ENCODE measurements at places on chromosomes 1 and 21.

DNA sequence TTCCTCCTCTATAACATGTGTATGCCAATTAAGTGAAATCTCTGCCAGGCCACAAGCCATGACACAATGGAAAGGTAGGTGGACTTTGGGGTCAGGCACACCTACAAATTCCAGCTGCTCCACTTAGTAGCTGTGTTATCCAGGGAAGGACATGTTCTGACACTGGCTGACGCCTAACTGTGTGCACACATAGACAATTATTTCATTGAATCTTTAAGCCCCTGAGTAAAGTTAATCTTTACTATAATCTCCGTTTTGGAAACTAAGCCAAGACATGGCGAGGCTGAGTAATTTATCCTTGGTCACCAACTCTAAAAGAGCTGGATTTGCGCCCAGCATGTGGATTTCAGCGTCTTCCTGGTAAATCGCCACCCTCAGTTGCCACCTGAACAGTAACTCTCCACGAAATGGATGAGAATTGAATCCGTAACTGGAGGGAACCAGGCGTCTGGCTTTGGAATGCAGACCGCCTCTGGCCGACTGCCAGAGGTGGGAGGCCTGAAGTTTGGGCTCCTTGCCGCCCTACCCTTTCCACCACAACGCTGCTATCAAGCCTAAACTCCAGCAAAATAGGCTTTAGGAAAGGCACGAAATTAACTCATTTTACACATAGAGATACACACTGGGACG lies 888 bp upstream of the SNRPE start:
- peak overlapping the region; percentile 45 for H3K27ac ChIP-seq
- DNase-seq: no peak
- peaks cover 25% of the 10 kb centered on the region for H3K36me3 ChIP-seq
- H3K4me3 ChIP-seq: peak overlapping the region; percentile 59

DNA sequence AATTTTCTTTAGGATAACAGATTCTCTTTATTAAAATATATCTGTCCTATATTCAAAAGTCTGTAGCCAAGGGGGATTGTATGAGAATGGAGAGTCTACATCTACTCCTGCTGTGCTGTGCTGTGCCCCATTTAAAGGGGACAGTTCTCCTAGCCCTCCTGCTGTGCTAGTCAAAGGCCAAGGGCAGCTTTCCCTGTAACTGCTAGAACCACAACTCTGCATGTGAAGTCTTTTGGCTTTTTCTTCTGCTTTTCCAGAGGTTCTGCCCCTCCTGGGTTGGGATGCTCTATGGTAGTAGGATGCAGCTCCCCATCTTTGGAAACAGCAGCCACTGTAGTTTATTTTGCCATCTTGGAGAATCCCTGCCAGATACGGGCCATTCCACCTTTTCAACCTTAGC lies 197.5 kb upstream of the JUN start:
- no peak overlapping the region for H3K4me3 ChIP-seq
- no peaks in the 10 kb centered on the region for H3K36me3 ChIP-seq
- no peak for DNase-seq
- H3K4me1 ChIP-seq: peaks cover 9% of the 10 kb centered on the region

DNA sequence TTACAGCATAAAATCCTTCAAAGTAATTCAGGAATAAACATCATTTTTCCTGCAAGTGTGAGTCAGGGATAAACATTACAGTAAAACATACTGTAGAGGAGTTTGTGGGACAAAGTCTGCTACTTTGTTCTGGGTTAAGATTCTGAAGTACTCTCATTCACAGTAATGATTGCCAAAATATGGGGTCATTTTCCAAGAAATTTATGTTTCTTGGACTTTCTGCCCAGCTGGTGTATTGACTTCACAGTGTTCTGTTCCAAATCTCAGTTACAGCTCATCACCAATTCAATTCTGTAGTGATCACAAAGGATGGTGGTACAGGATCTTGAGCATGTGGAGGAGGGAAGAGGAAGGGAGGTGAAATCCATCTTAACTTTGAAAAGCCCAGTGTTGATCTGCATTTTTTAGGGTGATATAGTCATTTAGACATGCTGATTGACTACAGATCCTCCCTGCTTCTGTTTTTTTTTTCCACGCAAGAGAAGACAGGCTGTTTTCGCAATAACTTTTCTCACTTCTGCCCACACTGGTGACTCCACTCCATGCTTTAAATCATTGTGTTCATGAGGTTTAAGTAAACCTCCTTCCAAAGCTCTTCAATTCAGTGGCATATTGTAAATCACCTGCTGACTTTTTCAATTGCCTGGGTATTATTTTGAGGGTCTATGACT lies 60.4 kb upstream of the C1orf53 start:
- H3K4me1 ChIP-seq: no peaks in the 10 kb centered on the region
- no peaks in the 10 kb centered on the region for H3K36me3 ChIP-seq
- H3K27me3 ChIP-seq: no peaks in the 10 kb centered on the region
- H3K27ac ChIP-seq: no peak overlapping the region
- H3K4me3 ChIP-seq: no peak overlapping the region

DNA sequence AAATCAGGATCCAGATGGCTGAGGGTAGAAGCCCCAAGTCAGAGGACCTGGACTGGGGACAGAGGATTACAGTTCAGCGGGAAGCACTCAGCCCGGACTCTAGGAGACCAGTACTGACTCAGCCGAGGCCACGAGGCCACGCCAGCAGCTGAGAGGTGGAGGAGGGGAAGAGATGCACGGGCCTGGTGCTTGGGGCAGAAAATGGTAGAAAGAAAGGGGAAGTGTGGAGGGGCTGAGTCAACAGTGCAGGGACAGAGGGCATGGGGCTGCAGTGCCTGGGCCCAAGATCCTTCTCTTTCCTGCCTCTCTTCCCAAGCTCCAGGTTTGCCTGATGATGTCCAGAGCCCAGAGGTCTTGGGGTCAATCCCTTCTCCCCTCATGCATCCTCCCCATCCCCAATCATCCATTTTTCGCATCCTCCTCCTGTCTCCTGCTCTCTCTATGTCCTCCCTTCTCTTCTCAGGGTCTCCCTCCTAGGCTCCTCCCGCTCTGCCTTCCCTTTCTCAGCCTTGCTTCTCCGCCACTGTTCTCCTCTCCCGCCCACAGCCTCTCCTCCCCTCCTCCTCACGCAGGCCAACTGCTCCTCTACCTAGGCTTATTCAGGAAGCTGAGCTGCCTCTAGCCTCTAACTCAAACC lies 7.7 kb downstream of the ARHGEF2 start:
- peaks cover 32% of the 10 kb centered on the region for H3K4me1 ChIP-seq
- no peak for DNase-seq
- peaks cover 85% of the 10 kb centered on the region for H3K36me3 ChIP-seq
- H3K27me3 ChIP-seq: no peaks in the 10 kb centered on the region
- H3K27ac ChIP-seq: 0 out of 2 replicates have a peak overlapping the region, but pooled peaks have one; percentile 33
- no peak overlapping the region for H3K4me3 ChIP-seq

DNA sequence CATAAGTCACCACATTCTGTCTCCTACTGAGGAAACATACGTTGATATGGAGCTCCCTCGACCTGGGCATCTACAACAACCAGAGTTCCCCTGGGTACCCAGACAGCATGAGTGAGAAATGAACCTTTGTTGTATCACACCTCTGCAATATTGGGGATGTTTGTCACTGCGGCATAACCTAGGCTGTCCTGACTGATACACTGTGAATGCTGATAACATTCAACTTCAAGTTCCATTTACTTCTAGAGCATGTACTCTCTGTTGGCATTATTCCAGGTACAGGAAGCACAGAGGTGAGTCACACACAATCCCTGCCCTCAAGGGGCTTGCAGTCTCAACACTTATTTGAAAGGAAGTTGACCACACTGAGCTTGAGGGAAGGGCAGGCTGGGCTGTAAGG lies 65.6 kb downstream of the HTR6 start:
- H3K4me3 ChIP-seq: no peak overlapping the region
- no peak overlapping the region for H3K27ac ChIP-seq
- no peak for DNase-seq
- H3K4me1 ChIP-seq: no peaks in the 10 kb centered on the region
- H3K36me3 ChIP-seq: no peaks in the 10 kb centered on the region

DNA sequence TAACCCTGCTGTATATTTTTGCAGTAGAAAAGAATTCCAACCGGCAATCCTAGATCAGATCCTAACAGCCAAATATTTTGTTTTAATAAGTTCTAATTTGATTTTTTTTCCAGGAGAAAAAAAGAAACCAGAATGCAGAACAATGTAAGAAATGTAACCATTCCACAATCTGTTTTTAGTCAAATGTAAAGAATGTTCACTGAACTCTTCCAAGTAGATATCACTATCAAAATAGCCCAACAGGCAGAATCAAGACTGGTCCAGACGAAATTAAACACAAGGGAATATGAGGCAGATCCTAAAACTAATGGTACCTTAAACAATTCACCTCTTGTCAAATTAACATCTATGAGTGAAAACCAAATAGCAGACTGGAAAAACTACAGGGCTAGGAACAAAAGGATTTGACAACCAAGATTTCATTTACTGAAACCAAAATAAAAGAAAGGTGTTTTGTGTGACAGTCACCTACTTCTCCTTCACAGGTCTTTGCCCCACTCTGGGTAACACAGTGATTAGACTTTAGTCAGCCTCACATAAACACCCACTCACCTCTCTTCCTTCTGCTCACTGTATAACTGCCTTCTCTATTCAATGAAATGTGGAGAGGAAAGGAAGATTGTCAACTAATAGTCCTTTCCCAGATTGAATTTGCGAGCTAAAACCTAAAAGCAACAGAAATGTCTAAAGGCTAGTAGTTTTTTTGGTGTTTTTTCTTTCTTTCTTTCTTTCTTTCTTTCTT lies 137.9 kb downstream of the FAF1 start:
- DNase-seq: no peak
- no peak overlapping the region for H3K4me3 ChIP-seq
- H3K27me3 ChIP-seq: no peaks in the 10 kb centered on the region
- H3K4me1 ChIP-seq: no peaks in the 10 kb centered on the region
- H3K27ac ChIP-seq: no peak overlapping the region

DNA sequence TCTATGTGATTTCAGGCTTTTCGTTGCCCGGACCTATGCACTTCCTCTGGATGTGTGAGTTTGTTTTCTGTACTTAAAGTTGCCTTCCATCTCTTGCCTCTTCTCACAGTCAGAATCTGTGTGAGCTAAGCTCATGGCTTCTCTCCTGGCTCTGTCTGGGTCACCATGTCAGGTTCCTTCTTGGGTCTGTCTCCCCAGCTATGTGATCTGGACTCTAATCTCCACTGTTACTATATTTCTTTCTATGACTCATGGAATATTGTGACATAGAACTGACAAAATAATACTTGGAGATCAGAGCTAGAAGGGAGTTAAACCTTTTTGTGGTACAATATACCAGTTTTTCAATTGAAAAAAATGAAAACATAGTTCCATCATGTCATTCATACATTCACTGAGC lies 172.7 kb upstream of the FGGY start:
- no peak overlapping the region for H3K4me3 ChIP-seq
- no peaks in the 10 kb centered on the region for H3K36me3 ChIP-seq
- DNase-seq: no peak

- no peaks in the 10 kb centered on the region for H3K27me3 ChIP-seq
- no peak overlapping the region for H3K27ac ChIP-seq
- no peaks in the 10 kb centered on the region for H3K36me3 ChIP-seq
- H3K4me3 ChIP-seq: no peak overlapping the region
- H3K4me1 ChIP-seq: peaks cover 25% of the 10 kb centered on the region
Measured at GRCh38 chr1:172885411-172885810, 165.3 kb downstream of the TNFSF18 start.

- no peak overlapping the region for H3K27ac ChIP-seq
- DNase-seq: no peak
- no peak overlapping the region for H3K4me3 ChIP-seq
- no peaks in the 10 kb centered on the region for H3K36me3 ChIP-seq
- H3K4me1 ChIP-seq: no peaks in the 10 kb centered on the region
Measured at GRCh38 chr1:70497152-70497551, 86.1 kb downstream of the CTH start.

DNA sequence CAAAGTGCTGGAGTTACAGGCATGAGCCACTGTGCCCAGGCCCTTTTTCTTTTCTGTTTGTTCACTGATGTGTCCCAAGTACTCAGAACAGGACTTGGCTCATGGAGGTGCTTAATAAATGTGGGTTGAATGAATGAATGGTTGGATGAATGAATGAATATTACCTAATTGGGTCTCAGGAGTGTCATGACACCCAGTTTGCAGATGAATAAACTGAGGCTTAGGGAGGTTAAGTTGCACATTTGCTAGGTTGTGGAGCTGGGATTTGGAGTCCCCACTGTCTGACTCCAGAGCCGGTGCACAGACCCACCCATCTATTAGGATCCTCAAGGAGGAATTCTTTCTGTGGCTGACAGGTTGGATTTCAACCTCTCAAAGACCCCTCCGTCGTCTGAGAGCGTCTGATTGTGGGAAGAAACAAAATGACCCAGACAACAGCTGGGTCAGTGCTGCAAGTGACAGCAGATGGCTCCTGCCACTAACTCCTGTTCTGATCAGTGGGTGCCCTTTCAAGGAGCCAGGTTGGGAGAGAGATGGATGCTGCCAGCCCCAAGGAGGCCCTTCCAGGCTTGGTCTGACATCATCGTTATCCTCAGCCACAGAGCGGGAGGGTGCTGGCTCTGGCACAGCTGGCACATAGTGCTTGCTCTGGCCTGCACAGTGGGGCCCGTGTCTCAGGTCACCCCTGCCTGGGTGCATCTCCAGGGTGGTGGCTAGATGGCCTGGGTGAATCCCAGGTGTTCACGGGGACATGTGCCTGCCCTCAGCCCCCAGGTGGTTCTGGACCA lies 24.2 kb downstream of the ARHGEF10L start:
- H3K27ac ChIP-seq: no peak overlapping the region
- no peak for DNase-seq
- no peaks in the 10 kb centered on the region for H3K36me3 ChIP-seq

- no peaks in the 10 kb centered on the region for H3K36me3 ChIP-seq
- H3K27me3 ChIP-seq: no peaks in the 10 kb centered on the region
- peak overlapping the region; percentile 64 for H3K27ac ChIP-seq
- peaks cover 14% of the 10 kb centered on the region for H3K4me1 ChIP-seq
Measured at GRCh38 chr1:58903514-58904298, 119.9 kb upstream of the JUN start.

- H3K4me1 ChIP-seq: peaks cover 71% of the 10 kb centered on the region
- no peaks in the 10 kb centered on the region for H3K36me3 ChIP-seq
- H3K4me3 ChIP-seq: no peak overlapping the region
- no peaks in the 10 kb centered on the region for H3K27me3 ChIP-seq
- peak overlapping the region; percentile 76 for H3K27ac ChIP-seq
Measured at GRCh38 chr1:234842726-234843641, 233.0 kb upstream of the IRF2BP2 start.

DNA sequence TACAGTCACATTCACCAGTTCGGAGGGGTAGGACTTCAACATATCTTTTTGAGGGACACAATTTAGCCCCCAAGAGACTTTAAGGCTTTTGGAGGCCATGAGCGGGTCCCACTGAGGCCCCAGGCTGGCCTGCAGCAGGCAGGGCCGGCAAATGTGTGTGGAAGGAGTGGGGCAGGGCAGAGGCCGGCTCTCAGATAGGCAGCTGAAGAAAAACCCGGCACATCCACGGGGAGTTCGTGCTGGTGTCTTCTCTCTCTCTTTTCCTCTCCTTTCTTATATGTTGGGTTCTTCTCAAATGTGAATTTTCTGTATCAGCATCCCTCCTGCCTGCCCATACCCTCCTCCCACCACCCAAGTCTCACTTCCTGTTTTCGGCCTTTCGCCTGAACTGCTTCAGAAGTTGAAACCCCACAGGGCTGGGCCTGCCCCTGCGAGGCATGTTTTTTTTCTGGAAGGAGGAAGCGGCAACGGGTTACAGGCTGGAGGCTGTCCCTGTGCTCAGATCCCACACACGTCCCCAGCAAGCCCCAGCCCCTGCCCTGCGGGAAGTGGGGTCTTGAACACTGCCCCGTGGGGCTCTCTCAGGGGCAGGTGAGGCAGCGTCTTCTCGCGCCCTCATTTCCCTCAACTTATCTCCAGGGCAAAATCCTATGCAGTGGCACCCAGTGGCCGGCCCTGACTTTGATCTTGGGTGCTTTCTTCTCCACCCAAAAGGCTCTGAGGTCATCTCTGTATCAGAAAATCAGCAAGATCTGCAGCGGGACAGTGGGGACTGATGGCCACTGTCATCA lies 9.7 kb upstream of the UMODL1 start:
- H3K27me3 ChIP-seq: no peaks in the 10 kb centered on the region
- H3K4me3 ChIP-seq: peak overlapping the region; percentile 66
- H3K4me1 ChIP-seq: peaks cover 40% of the 10 kb centered on the region
- no peaks in the 10 kb centered on the region for H3K36me3 ChIP-seq
- DNase-seq: peak; percentile 64
- peak overlapping the region; percentile 98 for H3K27ac ChIP-seq

Measured in DND-41 (cell line).